Activated CD8-positive, alpha-beta T cell treated with anti-CD3 and anti-CD28 coated beads, Interleukin-2, amount 10 ng/mL, durations not matched to agents 7 days and 5 days (primary cell): ENCODE measurements at places on chromosomes 6 and 20. TPM values are rescaled to one million over a fixed set of nuclear protein-coding genes. Genes with fewer than 3 reads are reported as not detected.
A peak's percentile ranks its signal among the peaks of the same experiment; 100 is the strongest.

The HUS1B gene
- 1.6 TPM for total RNA-seq

The TNF gene
- 53.4 TPM for total RNA-seq

The FAM110A gene
- total RNA-seq, result 36.3 TPM

- no peak overlapping the region for H3K27ac ChIP-seq
- H3K27me3 ChIP-seq, result peaks cover 7% of the 10 kb centered on the region
- H3K4me3 ChIP-seq, result no peak overlapping the region
- H3K36me3 ChIP-seq, result no peaks in the 10 kb centered on the region
Measured at GRCh38 chr20:44532981-44533331, 11.1 kb upstream of the SERINC3 start.

DNA sequence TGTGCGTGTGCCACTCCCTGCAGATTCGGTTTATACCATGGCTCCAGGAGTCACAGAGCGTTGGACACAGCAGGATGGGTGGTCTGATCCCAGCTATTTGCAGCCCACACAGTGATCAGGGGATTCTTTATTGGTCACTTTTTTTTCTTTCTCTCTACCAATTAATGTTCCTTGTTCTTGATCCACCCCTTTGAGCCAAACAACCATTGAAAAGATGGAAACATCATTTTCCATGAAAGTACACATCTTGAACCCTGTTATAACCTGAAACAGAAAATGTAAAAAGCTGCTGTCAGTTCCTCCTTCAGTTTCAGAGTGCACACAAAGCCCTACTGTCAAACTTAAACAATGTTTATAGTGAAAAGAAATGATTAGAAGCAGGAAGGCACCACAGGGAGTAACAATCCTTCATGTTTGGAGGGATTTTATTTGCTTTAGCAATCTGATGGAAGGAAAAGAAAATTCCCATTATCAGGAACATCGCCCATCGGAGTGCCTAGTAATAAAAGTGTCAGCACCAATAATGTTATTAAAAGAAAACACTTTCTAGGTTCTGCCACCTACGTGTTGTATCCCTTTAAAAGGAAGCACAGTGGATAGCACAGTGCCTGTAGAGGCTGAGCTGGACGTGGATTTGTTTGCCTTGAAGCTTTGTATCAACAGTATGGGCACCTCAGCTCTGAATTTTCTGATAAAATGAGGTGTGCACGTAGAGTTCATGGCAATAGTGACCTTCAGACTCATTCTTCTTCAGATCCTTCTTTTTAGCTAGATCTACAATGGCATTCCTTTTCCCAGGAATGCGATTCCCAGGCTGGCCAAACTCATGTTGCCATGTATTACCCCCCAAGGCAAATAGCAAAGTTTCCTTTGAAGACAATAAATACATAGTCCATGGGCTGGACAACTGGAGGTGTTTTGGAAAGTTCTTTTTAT, 16.1 kb upstream of the THBD start:
- no peak for DNase-seq
- no peak overlapping the region for H3K27ac ChIP-seq
- H3K27me3 ChIP-seq, result peaks cover 15% of the 10 kb centered on the region
- no peaks in the 10 kb centered on the region for H3K36me3 ChIP-seq
- H3K4me1 ChIP-seq, result no peaks in the 10 kb centered on the region

GRCh38 chr6:142945049-142945445, at the start of gene HIVEP2:
Gene HIVEP2 (minus strand): TSS chr6:142945176. CDS start chr6:142774738, 170,438 bp downstream.
- peaks cover 50% of the 10 kb centered on the region for H3K4me1 ChIP-seq
- H3K36me3 ChIP-seq, result peaks cover 14% of the 10 kb centered on the region
- peak; percentile 80 for DNase-seq
- H3K27me3 ChIP-seq, result peaks cover 3% of the 10 kb centered on the region
- H3K27ac ChIP-seq, result peak within 1 kb of the TSS; percentile 100

DNA sequence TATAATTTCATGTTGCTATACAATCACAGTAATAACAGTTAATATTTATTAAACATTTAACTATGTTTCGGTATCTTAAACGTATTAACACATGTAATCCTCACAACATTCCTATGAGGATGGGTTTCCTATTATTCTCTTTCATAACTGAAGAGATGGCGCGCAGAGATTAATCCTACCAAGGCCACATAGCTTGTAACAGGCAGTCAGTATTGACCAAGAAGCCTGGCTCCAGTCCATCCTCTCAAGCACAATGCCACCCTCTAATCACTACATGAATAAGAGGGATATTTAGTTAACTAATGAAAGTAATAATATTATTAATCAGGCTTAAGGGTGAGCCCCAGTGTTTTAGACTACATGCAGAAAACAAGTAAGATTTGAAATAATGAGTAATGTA, 149.7 kb upstream of the SIM1 start:
- H3K27ac ChIP-seq, result no peak overlapping the region
- H3K4me3 ChIP-seq, result no peak overlapping the region
- DNase-seq, result no peak
- peaks cover 23% of the 10 kb centered on the region for H3K36me3 ChIP-seq
